ENCODE measurements at places on chromosomes 12 and 14.

DNA sequence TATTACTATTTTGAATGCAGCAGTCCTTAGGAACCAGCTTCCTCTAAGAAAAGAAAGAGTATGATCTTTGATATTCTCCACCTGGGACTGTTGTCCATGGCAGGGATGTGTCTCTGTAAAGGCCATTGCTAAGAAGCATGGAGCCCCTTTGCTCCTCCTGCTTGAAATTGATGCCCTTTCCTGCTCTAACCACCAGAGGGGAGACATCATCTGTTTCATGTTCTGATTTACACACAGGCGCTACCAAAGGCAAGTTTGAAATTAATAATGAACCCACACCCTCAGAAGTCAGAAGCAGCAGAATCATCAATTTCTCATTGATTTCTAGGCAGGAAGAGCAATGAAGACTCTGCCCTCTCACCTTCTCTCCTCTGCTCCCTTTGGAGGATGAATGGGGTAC is 253.8 kb downstream of the RMST start:
- DNase-seq = peak; percentile 41

DNA sequence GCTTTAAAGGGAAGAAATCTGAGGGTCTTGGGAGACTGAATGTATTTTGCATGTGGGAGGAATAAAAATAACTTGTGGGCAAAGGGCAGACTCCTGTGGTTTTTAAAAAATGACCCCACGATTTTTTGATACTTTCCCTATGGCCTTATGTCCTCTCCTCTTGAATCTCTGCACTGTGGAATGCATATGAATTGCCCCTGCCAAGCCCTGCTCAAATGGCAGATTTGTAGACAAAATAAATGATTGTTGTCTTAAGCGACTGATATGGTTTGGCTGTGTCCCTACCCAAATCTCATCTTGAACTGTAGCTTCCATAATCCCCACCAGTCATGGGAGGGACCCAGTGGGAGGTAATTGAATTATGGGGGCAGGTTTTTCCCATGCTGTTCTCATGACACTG is 223.8 kb downstream of the DACT1 start:
- DNase-seq = no peak

GRCh38 chr14:59360233-59360632 is 104.9 kb downstream of the GPR135 start:
- DNase-seq = no peak

- DNase-seq = peak; percentile 88
Observed at GRCh38 chr12:121697093-121697698, 15.4 kb upstream of the TMEM120B start.

GRCh38 chr14:21475767-21476522 is 814 bp downstream of the RAB2B start:
- DNase-seq = no peak

DNA sequence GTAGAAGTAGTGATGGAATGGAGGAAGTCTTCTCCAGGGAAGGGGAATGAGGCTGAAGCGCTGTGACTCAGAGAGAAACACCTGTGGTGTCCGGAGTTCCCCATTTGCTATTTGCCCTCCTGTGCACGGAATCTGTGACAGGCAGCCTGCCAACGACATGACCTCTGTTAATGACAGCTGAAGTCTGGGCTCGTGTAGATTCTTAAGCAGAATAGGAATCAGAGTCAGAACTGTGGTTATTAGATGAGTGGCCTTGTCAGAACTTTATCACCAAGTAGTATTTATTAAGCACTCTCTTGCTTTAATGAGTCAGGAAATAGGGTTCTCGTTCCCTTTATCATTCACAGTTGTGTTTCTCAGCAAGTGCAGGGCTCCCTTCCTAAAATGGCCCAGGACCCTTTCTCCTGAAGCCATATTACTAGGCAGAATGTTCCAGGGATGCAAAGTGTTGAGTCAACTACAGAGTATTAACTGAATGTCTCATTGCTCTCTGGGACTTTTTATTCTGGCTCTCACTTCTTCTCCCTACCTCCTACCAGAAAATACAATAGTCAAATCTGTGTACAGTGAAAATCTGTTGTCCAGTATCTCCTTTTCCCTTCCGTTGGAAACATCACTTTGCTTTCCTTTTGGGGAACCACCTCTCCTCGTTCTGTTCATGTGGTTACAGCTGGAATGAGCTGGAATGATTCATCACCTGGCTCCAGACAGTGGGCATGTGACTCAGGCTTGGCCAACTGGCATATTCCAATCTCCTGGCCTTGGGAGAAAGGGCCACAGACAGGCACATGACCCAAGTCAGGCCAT is 77.8 kb upstream of the MAX start:
- peak; percentile 90 for DNase-seq

DNA sequence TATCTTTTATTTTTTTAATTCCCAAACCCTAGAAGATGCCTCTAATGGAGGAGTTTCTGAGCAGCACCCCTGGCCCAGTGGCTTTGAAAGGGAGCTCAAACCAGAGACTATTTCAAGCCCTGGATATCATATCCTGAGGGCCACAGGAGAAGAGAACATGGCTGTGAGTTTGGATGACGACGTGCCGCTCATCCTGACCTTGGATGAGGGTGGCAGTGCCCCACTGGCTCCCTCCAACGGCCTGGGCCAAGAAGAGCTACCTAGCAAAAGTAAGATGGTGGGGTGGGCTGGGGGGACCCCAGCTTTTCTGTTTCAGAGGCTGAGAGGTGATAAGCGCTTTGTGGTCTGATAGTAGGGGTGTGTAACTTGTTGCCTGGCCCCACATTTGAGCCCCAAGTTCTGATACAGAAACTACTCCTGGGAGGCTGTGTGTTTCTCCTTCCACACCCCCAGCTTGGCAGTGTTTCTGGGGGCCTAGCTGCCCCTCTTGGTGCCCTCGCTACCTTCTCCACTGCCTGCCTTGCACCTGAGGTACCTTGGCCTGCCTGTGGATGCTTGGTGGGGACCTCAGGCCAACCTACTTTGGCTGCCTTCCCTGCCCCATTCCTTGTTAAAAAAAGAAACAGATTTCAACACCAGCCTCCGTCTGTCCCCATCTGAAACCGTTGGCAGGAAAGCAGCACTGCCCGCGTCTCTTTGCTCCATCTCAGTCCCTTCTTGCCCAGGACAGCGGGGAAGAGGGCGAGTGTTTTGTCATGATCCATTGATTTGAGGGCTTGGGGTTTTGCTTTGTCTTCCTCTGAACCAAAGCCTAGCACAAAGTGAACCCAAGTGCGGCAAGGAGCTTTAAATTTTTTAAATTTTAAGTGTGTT is 5.7 kb downstream of the TPCN1 start:
- DNase-seq = no peak

DNA sequence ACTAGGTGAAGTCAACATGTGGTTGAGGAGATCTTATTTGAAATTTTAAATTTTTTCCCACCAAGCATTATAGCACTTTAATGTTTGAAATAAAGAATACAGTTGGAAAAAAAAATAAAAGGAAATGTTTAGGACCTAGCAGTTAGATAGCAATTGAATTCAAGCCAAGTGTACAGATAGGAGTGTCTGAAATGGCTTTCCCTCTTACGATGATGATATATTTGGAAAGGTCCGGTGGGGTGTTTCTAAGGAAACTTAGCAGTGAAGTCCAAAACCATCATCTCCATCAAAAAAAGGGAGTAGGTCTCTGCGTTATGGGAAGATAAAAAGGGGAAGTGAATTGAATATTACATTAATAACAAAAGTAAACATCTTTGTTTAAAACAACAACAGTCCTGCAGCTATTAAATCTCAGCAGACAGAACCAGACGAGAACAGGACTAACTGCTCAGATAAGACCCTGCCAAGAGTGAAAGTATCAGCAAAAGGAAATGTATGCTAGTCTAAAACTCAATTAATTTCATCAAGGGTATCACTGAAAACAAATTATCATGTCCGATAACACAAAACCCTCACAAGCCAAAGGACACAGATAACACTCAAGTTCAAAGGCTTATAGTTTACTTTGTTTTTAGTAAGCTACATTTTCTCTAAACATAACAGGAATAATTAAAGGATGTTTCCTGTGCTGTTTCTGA is 242.0 kb downstream of the BMP4 start:
- no peak for DNase-seq

DNA sequence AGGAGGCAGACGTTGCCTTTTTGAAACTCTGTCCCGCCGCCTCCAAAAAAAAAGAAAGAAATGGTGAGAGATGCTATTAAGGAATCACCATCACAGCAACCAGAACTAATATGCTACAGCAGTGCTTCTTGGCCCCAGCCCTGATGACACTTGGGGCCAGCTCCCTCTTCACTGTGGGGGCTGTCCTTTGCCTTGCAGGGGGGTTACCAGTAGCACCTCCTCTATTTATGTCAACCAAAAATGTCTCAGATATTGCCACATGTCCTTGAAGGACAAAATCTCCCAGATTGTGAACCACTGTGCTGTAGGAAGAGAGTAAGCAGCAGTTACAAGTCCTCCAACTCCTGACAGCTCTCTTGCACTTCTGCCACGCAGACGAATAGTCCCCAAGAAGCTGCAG is 76.4 kb downstream of the LRRC74A start:
- no peak for DNase-seq

GRCh38 chr14:58829594-58829993 is 191.8 kb downstream of the DACT1 start:
- peak; percentile 91 for DNase-seq

- no peak for DNase-seq
Observed at GRCh38 chr14:48973151-48973550, 613.0 kb downstream of the RPS29 start.

GRCh38 chr12:16246264-16246663 is 31.2 kb downstream of the SLC15A5 start:
- DNase-seq = peak; percentile 4

DNA sequence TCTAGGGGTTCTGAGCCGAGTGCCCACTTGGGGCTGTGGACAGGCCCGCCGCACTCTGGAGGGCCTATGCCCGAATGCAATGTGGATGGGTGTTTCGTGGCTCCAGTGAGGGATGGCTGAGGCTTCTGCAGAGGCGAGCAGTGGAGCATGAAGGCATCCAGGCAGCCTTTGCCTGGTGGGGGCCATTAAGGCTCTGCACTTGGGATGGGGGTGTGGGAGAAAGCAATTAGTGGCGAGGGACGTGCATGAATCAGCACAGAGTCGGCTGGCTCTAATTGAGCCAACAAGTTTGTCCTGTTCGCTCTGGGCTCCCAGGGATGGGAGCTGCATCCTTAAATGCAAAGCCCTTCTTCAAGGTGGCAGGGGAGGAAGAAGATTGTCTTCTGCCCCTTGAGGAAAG is 346.9 kb upstream of the FKBP4 start:
- no peak for DNase-seq

DNA sequence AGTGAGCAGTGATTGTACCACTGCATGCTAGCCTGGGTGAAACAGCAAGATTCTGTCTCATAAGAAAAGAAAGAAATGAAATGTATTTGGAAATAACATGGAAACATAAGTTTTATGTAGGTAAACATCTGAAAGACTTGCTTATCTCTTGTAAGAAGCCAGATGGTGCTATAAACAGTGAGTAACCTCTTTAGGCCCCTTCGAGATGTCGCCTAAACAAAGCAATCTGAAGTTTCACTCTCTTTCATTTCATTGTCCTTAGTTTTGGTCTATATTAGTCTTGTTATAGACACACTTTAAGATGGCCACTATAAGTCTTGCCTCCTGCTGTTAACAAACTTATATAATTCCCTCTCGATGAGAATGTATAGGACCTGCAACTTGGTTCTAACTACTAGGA is 472.6 kb upstream of the ATP2B1 start:
- DNase-seq = no peak

- DNase-seq = peak; percentile 90
Observed at GRCh38 chr14:64074961-64075612, 219.1 kb downstream of the ESR2 start.

- DNase-seq = no peak
Observed at GRCh38 chr14:73269729-73270531, 32.6 kb downstream of the PAPLN start.

DNA sequence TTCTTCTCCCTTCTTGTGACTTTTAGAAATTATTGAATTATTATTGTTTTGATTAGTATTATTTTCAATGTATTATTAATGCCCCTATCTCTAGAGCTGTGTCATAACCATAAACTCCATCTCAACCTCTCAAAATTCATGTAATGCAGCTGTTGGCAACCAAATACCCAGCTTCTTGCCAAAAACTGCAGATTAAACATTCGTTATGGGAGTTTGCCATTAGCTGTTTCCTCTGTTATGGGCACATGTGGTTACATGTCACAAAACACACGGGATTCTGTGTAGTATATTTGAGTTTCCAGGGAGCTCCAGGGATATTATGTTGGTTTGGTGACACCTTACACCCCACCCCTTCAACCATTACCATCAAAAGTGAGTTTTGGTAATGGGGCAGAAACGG is 2.8 kb upstream of the ALX1 start:
- DNase-seq = no peak

GRCh38 chr12:122858171-122858570 is 22.9 kb downstream of the HIP1R start:
- no peak for DNase-seq

- no peak for DNase-seq
Observed at GRCh38 chr12:49744363-49744885, 3.1 kb downstream of the TMBIM6 start.

DNA sequence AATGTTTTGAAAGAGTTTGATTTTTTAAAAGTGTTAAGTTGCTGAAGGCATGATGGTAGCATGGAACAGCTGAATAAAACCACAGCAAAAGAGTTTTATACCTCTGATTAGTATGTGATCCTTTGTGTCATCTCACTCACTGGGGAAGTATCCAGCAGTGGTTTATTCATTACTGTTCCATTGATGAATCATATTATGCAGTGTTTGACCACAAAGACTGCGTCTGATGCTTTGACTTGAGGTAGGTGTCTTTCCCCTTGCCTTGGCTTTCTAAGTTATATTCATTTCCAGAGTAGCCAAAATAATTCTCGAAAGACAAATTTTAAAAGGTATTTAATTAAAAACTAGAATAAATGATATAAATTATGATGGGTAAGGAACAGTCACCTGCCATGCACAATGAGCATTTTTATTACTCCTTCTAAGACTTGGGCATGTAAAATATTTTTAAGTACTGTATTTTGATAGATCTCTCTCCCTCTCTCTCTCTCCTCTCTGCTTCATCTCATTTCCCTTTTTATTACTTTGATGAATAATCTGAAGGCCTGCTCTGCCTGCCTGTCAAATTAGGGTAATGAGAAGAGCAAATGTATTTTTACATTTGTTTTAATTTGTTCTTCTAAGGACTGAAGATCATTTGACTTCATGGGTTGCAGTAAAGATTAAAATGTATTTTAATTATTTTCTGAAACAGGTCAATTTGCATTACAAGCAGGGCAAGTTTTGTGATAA is 164.9 kb downstream of the NAV3 start:
- peak; percentile 85 for DNase-seq
